ENCODE measurements at places on chromosomes 3 and 15.

GRCh38 chr3:56861511-56861910 lies 59.8 kb upstream of the ARHGEF3 start:
- DNase-seq: no peak

DNA sequence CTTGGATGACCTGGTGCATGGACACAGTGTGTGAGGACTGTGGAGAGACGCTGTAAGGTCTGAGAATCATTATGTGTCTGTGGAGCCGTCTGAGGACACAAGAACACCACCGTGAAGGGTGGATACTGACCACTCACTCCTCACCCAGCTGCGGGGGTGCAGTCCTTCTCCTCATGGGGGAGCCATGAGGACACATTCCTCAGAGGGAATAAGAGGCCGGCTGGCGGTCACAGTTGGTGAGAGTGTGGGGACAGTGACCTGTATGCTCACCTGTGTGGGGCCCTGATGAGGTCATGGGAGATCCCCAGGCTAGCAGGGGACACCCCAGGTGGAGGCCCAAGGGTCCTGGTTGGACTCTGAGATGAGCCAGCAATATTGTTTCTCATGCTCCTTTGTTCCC lies 2.5 kb upstream of the TRPM1 start:
- DNase-seq: no peak

- DNase-seq: no peak
Measured at GRCh38 chr3:37630441-37630840, 231.2 kb upstream of the CTDSPL start.

GRCh38 chr3:42852441-42852840 lies 23.2 kb downstream of the CYP8B1 start:
- no peak for DNase-seq

DNA sequence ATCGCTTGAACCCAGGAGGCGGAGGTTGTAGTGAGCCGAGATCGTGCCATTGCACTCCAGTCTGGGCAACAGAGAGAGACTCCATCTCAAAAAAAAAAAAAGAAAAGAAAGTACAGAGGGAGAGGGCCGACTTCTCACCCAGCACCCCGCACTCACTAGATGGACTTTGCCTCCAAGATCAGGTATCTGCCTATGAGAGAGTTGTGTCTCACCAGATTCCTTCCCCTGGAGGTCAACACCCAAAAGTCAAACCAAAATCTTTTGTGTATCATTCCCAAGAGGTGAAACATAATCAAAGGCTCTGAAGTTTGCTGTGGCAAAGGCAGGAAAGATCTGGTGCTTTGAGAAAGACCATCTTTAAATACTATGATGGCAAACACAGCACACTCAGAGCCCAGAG lies 51.2 kb downstream of the HMCES start:
- DNase-seq: no peak

- DNase-seq: no peak
Measured at GRCh38 chr15:98835876-98836275, 171.7 kb downstream of the PGPEP1L start.

GRCh38 chr3:81565041-81565440 lies 196.4 kb downstream of the GBE1 start:
- no peak for DNase-seq

GRCh38 chr3:184399410-184399809 lies 19.6 kb downstream of the CHRD start:
- peak; percentile 92 for DNase-seq

- DNase-seq: no peak
Measured at GRCh38 chr3:95715128-95715527, 1099.3 kb upstream of the EPHA6 start.

GRCh38 chr3:69426291-69426966 lies 40.5 kb upstream of the FRMD4B start:
- no peak for DNase-seq

DNA sequence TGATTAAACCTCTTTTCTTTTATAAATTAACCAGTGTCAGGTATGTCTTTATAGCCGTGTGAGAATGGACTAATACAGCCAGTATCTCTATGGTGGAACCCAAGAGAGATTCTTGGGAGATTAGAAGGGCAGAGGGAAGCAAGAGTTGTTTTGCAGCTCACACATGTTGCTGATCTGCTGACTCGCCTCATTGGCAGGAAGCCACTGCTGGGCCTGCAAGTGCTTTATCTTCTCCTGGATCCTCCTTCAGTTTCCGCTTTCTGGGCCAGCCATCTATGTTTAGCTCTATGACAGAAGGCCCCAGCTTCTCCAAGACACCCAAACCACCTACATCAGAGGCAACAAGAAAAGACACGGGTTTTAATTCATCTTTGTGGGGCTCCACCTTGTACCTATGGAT lies 23.4 kb upstream of the GALNT15 start:
- DNase-seq: peak; percentile 66

GRCh38 chr3:90007778-90008499 lies 900.5 kb downstream of the EPHA3 start:
- peak; percentile 66 for DNase-seq

DNA sequence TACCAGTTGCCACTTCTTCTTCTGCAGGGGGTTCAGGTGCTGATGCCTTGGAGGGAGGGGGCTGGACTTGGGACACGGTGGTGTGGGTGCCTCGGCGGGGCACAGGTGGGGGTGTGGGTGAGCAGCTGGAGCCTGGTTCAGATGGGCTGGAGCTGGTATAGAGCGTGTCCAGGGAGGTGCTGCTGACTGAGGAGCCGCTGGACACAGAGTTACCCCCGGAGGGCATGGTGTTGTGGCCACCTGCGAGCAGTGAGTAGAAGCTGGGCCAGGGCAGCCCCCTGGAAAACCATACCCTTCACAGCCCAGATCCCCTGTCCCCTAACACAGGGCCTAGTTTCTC lies 4.2 kb downstream of the NCKIPSD start:
- DNase-seq: no peak

DNA sequence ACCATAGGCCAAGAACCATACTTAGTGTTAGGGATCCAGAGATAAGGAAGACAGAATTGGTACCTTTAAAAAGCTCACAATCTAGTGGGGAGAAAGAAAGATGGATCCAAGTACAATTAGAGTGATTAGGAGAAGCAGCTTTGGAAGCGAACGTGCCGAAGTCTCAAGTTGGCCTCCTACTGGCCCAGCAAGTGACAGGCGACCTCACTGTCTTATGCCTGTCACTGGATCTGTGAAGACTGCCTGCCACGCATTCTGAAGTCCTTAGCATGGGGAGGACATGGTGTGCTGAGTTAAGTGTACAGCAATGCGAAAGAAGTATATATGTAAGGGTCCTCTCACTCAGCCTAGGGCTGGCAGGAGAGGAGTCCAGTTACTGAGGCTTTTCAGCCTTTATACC lies 141.0 kb downstream of the GABRB3 start:
- no peak for DNase-seq

GRCh38 chr3:133712017-133712416 lies 34.2 kb upstream of the TF start:
- no peak for DNase-seq

DNA sequence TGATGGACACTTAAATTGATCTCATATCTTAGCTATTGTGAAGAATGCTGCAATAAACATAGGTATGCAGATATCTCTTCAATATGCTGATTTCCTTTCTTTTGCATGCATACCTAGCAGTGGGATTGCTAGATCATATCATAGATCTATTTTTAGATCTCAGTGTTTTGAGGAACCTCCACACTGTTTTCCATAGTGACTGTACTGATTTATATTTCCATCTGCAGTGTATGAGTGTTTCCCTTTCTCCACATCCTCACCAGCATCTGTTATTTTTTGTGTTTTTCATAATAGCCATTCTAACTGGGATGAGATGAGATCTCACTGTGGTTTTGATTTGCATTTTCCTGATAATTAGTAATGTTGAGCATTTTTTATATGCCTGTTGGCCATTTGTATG lies 17.1 kb upstream of the RASA2 start:
- DNase-seq: no peak

GRCh38 chr3:154105218-154105975 lies 15.8 kb upstream of the ARHGEF26 start:
- no peak for DNase-seq

DNA sequence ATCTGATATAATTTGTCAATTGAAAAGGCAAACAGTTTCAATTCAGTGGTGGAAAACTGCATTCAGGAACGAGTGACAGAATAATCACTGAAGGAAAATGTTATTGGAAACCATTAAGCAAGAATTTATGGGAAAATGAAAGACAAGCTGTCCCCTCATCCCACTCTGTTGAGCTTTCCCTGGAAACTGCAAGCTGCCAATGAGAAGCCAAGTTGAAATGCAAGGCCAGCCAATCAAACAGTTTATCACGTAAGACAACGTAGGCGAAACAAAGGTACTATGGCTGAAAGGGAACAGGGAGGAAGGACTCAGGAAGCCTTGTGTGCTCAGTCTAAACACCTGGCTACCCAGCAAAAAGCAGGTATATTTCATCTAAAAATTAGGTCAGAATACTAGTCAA lies 187.9 kb upstream of the ATP10A start:
- DNase-seq: no peak

GRCh38 chr15:72037321-72037720 lies 80.6 kb downstream of the MYO9A start:
- peak; percentile 9 for DNase-seq

Data from HCEC 1CT (cell line).